Activated CD4-positive, alpha-beta T cell treated with anti-CD3 and anti-CD28 coated beads for 48 hours (primary cell): ENCODE measurements at places on chromosomes 13 and 19.

DNA sequence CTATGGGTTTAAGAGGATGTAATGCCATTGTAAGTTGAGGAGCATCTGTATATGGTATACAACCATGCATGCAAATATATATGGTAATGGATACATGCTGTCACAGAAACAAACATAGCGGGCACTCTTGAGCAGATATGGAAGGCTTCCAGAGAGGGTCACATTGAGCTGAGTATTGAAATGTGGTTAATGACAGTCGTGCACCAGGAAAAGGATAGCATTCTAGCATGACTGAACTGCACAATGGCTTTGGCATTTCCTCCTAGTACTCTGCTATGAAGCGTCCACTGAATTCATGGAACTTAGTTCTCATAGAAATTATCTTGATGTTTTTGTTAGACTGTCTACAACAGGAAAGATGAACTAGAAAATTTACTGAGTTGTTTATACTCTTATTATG is 25.2 kb downstream of the DGKH start:
- no peak for DNase-seq

- DNase-seq = no peak
Measured at GRCh38 chr13:23770428-23770827, 118.8 kb downstream of the MIPEP start.

DNA sequence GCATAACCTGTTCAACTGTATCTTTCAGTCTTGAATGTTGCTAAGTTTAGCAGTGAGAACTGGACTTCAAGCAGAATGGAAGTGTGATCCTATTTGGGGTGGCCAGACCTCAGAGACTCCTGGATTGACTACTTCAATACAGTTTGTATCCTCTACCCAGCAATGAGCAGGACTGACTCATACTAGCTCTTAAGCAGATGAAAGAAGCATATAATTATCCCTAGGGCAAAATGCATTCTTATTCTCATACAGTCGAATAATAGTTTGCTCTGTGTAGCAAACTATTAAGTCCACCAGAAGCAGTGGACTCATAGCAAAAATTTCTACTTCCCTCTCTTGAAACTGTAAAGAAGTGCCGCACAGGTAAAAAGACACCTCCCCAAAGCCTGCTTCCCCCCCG is 46.4 kb upstream of the FAM216B start:
- DNase-seq = no peak

GRCh38 chr19:38425810-38426466 is at the start of gene RASGRP4:
RASGRP4 (minus strand) TSS chr19:38426219; CDS start chr19:38426091, 128 bp downstream.
- DNase-seq = peak; percentile 69

DNA sequence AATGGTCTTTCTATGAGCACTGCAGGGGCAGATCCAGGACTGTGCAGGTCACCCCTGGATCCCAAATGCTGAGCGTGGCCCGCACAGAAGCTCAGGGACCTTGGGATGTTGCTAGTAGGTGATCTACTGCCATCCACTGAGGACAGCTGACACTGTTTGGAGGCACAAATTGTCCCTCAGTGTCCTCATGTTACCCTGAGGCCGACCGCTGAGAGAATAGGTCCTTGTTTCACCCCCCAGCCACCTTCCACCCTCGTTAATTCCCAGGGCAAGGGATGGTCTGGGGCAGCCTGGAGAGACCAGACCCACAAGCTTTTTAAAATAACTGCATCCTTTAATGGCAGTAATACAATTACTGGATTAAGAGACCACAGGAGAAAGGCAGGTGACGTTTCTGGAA is 15.4 kb upstream of the TMEM160 start:
- DNase-seq = no peak

GRCh38 chr13:41767801-41768200 is 193.1 kb downstream of the VWA8 start:
- no peak for DNase-seq

GRCh38 chr13:95123726-95124125 is 177.5 kb downstream of the ABCC4 start:
- no peak for DNase-seq

DNA sequence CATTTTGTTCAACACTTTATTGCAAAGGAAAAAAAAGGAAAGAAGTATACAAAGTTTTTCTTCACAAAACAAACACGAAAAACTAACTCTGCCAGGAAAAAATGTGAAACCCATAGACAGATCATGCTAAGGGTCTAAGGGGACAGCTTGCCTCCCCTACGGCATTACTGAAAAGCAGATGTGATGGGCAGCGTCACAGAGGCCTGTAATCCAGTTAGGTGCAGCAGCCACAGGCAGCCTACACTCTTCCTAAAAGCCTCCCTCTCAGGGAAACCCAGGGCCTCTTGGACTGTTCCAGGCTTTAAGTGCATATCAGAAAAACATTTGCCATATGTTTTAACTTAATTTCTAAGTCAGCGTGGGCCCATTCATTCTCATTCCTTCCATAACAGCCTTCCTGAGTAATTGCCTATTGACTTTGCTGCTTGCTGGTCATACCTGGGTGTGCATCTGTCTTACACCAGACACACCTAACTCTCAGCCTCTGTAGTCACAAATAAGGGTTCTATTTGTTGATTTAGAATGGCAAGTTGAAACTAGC is 135.7 kb upstream of the SERP2 start:
- no peak for DNase-seq

DNA sequence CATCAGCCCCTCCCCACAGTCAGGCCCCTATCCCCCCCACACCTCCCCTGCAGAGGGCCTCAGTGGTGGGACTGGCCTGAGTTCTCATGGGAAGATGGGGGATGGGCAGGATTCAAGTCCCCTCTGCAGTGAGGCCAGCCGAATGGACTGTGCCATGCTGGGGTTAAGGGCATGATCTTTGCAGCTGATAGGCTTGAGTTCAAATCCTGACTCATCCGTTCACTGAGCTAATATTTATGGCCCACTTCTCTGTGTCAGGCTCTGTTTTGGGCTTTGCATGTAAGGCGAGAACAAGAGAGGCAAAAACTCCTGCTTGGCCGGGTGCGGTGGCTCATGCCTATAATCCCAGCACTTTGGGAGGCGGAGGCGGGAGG is 20.7 kb downstream of the MARK4 start:
- no peak for DNase-seq

DNA sequence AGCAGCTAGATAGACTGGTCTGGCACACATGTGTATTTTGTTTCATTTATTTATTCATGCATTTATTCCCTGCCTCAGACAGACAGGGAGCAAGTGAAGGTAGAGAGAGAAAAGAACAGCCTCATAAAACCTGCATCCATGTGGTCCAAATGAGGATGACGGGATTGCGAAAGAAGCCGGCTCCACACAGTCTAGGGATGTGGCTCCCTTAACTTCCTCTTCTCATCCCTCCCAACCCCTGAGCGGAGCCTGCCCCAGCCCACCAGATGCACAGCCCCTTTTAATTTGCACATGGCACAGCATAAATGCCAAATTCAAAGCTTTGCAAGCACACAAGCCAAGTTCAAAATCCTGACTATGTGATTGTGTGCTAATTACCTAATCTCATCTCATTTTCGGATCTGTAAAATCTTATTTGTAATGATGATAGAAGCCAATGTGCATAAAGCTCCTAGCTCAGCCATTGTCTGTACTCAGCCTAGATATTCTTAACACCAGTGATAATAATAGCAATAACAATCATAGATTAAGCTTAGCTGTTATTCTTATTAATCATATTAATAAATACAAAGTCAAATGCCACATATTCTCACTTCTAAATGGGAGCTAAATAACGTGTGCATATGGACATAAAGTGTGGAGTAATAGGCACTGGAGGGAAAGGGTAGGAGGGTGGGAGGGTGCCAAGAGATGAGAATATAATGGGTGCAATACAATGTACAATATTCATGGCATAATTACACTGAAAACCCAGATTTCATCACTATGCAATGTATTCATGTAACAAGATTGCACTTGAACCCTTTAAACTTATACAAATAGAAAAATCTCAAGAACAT is 156.3 kb downstream of the DCT start:
- no peak for DNase-seq

GRCh38 chr13:97379386-97379785 is 54.6 kb upstream of the RAP2A start:
- no peak for DNase-seq

DNA sequence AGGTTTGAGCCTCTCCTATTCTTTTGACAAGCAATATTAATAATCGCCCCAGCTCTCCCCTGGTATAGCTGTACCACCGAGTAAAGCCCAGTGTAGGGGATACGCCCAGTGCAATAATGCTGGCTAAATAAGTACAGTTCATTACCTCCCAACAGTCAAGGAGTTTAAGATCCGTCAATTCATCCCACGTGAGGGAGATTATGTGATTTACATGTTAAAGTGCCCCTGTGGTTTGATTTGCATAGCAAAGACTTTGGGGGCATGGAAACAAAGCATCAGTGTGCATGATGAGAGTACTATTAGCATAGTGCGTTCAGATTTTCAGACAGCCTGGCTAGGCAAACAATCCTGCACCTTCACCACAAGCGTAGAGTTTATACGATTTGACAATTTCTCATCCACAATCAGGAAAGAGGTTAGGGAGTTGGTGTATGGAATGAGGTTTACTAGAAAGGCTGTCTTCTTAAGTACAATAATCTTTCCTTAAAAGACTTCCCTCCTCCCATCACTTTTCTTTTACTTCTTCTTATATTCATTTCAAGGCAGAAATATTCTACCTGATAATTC is 754.0 kb downstream of the DIAPH3 start:
- no peak for DNase-seq

GRCh38 chr19:47702671-47703070 is 10.6 kb upstream of the EHD2 start:
- no peak for DNase-seq

- no peak for DNase-seq
Measured at GRCh38 chr19:35226748-35227147, 1.8 kb downstream of the FAM187B start.

DNA sequence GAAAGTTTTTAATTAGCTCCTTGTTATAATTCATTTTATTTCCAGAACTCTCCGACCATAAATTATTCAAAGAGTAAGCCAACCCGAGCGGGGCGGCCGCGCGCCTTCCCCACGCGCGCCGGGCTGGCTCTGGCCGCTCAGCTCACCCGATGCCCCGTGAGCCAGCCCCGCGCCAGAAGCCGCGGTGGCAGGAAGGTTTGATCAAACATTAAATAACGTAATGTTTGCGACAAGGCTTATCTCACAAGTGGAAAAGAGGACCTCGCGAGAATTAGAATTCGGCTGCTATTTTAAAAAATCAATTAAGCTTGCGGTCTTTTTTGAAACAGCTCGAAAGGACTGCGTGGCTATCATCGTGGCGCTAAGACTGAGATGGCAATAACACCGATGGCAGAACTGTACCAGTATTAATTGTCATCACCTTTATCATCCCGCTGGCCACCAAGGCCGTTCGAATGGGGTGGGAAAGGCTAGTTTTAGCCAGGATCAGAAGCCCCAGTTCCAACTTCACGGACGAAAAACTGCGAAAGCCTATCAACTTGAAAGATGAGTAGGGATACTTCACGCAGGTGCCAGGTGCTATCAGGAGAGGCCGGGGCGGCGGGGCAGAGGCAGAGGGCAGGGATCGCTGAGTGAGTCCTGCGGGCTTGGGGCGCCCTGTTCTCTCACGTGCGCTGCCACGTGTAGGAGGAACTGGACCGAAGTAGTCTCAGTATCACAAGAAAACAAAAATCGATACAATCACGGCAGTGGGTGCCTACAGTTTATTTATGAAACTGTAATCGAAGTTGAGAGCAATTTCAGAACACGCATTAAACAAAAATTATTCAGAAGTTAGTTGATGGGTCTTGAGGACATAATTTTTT is 6.4 kb downstream of the POU4F1 start:
- DNase-seq = no peak

GRCh38 chr13:95833126-95833525 is 156.2 kb downstream of the DNAJC3 start:
- no peak for DNase-seq

DNA sequence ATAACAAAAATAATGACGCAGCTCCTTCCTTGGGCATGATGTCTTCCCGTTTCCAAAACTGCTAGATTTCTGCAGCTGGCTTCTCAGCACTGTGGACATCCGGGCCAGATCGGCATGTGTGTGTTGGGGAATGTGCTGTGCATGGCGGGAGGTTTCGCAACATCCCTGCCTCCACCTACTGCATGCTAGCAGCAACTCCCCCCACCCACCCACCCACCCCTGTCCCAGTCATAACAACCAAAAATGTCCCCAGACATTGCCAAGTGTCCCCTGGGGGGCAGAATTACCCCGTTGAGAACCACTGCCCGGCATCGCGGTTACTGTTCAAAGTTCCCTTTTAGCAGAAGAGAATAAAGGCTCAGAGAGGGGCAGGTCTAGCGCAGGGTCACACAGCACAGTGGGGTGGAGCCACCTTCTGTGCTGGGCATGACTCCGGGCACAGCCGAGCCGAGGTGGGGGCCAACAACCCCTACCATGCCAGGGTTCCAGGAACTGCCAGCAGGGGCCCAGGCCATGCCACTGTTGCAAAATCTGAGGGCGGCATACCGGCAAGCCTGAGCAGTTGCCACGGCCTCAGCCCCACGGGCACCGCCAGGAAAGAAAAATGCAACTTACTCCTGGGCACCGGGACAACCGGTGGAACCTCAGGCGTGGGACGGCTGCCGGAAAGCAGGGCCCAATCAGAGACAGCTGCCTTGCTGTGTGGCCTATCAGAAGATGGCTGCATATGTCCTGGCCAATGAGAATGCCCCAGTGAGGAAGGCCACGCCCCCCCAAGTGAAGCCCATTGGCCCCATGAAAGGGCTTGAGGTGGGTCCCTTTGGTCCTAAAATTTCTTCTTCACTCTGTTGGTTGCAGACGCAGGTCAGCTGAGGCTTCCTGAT is 22.5 kb upstream of the NFIC start:
- DNase-seq = peak; percentile 68

DNA sequence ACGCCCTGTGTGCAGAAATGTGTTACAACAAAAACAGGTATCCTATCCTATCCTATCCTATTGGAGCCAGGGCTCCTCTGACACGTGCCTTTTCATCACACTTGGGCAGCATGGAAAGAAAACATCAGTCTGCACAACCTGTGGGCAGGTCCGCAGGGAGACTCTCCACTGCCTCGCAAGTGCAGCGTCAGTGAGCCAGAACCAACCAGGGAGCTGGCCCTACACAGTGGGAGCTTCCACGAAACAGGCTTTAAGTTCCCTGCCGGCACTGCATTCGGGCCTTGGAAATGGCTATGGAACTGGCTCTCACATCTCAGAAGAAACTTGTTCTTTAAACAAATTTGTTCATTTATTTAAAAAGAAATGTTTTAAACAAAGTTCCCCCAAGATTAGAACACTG is 49.5 kb downstream of the SLC7A1 start:
- no peak for DNase-seq

GRCh38 chr13:35833608-35834275 is 297.4 kb downstream of the DCLK1 start:
- no peak for DNase-seq

DNA sequence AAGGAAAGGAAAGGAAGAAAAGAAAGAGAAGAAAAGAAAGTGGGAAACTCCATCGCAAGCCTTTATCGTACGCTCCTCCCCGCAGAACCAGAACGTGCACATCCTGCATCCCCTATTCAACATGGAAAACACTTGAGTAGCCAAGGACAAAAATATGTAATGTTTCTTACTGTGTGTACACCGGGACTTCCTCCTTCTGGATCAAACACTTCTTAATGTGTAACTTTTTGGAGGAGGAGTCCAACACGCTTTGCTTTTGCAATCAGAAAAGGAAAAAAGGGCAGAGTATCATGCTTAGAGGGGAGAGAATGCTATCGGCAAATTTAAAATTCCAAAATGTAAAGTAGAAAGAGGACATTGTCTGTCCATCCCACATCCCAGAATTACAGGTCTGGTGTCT is 7.8 kb upstream of the SHFL start:
- no peak for DNase-seq
